ENCODE measurements at places on chromosomes 6 and 20. TPM values are rescaled to one million over a fixed set of nuclear protein-coding genes. Genes with fewer than 3 reads are reported as not detected.

The LTB gene
- not detected for polyA plus RNA-seq

DNA sequence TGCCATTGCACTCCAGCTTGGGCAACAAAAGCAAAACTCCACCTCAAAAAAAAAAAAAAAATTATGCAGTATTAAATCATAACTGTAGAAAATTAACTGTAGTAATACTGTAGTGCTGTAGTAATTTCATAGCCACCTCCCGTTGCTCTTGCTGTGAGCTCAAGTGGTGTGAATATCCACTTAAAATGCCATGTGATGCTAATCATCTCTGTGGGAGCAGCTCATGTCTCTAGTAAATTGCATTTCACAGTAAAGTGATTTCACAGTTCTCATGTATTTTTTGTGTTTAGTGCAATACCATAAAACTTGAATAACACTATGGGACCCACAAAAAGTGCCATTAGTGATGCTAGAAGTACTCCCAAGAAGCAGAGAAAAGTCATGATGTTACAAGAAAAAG, 14.4 kb upstream of the FAM217A start:
- no peak for DNase-seq

The CENPW gene
- 6.5 TPM for polyA plus RNA-seq

DNA sequence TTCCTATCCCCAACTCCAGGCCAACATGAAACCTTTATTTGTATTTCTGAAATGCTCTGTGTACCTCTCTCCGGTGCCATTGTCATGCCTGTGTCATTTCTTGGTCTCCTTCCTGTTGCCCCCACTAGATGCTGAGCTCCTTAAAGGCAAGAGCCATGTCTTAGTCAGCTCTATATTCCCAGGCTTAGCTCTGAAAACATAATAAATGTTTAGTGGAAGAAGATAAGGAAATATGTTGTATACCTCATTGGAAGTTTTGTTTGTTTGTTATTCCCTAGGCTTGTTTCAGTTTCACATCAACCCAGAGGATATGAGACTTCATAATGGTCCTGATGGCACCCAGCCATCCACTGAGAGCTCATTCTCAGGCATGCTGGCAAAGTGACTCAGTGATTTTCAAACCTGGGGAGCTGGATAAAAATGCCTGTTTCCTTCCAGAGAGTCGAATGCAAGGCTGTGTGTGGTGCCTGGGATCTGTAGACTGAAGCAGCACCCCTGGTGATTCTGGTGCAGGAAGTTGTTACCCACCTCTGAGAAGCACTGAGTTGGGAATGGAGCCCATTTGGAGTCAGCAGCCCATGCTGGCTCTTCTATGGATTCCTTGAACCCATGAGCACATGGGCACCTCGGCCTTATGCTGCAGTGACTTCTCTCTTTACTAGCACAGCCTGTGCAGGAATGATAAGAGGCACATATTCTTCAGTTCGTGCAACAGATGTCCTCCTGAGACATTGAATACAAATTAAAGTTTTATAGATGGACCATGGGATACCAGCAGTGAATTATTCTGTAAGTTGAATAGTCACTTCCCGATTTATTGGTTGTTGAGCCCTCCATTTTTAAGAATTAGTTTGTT, 205.2 kb downstream of the FARS2 start:
- peak; percentile 25 for DNase-seq

GRCh38 chr6:138654715-138655634, 118.6 kb upstream of the CCDC28A start:
- DNase-seq, result no peak

- peak; percentile 44 for DNase-seq
These were observed 2.2 kb downstream of the QKI start for GRCh38 chr6:163416557-163417253.

DNA sequence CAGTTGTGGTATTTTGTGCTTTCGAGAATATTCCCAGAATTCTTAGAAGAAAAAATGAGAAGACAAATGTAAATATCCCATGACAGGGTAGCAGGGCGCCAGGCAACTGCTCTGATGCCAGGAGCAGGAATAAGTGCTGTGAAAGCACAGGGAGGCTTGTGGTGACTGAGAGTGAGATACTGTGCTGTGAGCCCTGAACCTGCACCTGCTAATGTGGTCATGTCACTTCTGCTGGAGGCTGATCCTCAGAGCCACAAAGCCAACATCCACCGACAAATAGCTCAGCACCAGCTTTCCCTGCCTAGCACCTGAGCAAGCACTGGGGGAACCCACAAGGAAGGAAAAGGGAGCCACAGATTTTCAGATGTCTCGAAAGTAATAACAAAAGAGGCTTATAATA, 368.6 kb upstream of the CDH4 start:
- DNase-seq, result no peak

DNA sequence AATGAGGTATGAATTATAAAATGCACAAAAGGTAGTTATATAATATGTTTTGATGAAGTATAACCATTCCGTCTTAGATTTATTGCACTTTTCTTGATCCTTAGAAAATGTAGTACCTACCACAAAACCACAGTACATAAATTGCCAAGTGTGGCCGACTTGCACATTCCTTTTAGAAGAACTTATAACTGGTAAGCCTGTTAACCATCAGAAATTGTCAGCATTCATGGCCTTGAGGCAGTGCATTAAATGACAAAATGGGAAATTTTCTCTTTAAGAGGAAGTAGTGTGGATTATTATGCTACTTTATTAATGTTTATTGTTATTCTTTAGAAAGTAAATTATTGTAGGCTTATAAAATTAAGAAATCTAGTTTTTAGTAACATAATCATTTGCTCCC, 29.6 kb downstream of the TAB2 start:
- no peak for DNase-seq
